IMR-90 (cell line): ENCODE measurements at places on chromosomes 7 and 10. TPM values are rescaled to one million over a fixed set of nuclear protein-coding genes. Genes with fewer than 3 reads are reported as not detected.

DNA sequence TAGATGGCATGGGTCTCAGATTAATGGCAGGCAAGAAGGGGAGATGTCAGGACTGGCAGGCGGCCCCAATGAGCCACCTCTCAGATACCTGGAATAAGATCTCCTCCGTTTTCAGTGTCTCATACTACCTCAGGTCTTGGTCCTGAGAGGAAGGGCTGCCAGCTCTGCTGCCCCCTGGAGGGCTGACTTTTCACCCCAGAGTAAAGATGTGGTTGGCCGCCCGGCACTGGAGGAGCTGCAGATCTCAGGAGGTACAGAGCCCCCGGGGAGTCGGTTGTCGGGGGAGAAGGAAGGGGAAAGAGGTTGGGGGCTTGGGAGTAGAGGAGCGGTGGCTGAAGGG, 642 bp upstream of the COL13A1 start:
- peak; percentile 55 for DNase-seq

Gene HGF
- 38.3 and 50.9 TPM in 2 replicates for total RNA-seq

Gene SPOCK2
- not detected in 2 replicates for total RNA-seq

DNA sequence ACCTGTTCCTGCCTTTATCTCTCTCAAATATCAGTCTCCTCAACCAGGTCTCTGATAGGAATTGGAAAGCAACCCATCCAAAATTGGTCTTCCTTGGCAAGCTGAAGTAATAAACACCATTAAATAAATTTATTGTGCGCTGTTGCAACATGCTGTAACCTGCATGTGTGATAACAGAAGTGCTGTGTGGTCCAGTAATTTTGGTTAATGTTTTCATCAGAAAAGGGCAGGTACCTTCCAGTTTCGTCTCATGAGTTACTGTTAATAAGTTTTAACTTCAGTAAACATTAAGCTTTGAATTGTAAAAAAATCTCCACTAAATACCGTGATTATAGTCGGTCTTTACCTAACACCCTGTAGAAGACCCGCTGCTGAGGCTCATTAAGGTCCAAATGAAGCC, 624.7 kb downstream of the TNS3 start:
- DNase-seq = no peak
